ENCODE measurements at places on chromosomes 12 and 14.

- DNase-seq: no peak
Measured at GRCh38 chr12:57309420-57309819, 58.4 kb upstream of the STAC3 start.

GRCh38 chr12:24630856-24631255 is 318.0 kb downstream of the BCAT1 start:
- DNase-seq: no peak

DNA sequence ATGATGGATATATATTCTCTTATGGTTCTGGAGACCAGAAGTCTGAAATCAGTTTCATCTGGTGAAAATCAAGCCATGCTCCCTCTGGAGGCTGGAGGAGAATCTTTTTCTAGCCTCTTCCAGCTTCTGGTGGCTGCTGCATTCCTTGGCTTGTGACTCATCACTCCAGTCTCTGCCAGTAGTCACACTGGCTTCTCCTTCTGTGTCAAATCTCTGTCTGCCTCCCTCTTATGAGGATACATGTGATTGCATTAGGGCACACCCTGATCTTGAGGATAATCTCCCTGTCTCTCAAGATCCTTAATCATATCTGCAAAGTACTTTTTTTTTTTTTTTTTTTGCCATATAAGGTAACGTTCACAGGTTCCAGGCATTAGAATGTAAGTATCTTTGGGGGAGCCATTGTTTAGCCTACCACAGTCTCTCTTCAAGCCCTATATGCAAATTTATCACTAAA is 17.7 kb downstream of the DNAL1 start:
- DNase-seq: no peak

DNA sequence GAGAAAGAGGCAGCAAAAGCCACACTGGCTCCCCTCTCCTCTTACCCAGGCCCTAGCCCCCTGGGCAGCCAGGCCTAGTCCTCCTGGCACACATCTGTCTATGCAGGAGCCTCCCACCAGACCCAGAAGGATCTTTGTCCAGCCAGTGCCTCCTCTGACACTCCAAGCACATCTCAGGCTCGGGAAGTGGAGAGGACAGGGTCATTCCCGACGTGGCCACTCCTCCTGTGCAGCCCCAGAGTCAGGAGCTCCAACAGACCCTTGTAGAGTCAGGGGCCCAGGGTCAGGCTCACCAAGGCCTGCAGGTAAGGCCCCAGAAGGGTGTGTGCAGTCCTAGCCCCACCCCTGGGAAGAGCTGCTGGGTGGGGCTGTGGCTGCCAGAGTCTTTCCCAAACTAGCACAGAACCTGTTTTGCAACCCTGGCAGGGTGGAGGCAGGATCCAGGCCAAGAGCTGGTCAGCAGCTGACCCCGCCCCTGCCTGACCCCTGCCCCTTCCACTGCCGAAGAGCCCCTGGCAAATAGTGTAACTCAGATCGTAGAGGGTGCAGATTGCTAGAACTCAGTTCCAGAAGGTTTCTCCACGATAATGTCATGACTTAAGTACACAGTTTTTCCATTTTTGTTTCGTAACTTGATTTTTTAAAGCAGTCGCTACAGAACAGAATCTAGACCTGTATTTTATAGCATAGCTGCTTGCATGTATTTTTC is 26.6 kb upstream of the PNMA1 start:
- DNase-seq: no peak

- DNase-seq: no peak
Measured at GRCh38 chr12:41724216-41724615, 420.5 kb downstream of the GXYLT1 start.

All from germinal center (tissue), 1 donor.